ENCODE measurements at places on chromosomes 5 and 9. TPM values are rescaled to one million over a fixed set of nuclear protein-coding genes. Genes with fewer than 3 reads are reported as not detected.

- no peak for DNase-seq
Measured at GRCh38 chr9:77803423-77803822, 155.3 kb upstream of the GNA14 start.

DNA sequence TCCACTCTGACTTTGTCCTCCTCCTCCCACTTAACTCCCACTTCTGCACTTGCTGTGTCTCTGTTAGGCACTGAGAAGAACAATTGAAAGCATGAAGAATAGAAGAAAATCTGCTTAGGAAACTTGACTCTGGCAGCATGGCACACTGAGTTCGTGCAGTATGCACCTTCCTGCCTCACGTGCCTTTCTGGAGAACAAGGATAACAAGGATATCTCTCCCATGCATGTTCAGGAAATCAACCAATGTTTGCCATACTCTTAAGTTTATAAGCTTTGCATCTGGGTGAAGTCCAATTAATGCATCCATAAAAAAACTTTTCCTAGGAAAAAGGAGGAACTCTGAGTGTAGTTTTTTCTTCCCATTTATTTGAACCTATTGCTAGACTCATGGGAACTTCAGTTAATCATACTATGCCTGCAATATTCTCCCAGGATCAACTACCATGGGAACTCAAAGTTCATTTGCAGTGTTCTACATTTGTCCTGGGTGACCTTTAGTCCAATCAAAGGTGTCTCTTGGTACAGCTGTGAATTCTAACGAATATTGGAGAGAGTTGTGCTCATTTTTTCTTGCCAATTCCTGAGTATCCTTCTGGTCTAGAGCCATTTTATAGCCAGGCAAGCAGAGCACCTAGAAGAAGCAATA is 227.0 kb downstream of the ENC1 start:
- DNase-seq = no peak

- no peak for DNase-seq
Measured at GRCh38 chr5:145495741-145496140, 339.4 kb downstream of the PRELID2 start.

DNA sequence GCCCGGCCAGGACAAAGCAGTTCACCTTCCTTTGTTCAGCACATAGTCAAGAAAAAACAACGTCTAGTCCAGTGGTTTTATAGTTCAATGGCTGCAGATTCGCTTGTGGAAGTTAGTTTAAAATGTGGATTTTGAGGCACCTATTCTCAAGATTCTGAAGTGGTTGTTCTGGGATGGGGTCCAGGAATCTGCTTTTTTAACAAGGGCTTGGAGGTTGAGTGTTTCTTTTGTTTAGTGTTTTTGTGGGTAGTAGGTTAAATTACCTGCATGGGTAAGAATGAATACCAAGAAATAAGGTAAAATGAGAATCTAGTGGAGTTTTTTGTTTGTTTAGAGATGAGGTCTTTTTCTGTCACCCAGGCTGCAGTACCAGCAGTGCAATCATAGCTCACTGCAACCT is 28.4 kb upstream of the NADK2 start:
- no peak for DNase-seq

DNA sequence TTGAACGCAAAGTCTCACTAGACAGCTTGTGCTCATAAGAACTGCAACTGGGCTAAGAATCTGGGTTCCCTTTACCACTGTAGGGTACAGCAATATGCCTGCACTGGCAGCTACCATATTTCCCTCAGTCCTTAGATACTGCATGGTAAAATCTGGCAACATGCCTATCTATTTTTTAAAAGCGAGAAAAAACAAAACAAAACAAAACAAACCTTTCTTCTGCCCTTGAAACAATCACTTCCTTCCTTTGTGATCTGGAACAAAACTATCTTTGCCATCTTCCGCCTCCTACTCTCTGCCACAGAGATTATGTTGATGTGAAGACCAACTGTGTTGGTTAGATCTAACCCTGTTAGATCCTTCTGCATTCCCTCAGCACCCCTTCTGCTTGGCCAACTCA is 242.9 kb downstream of the EBF1 start:
- no peak for DNase-seq

DNA sequence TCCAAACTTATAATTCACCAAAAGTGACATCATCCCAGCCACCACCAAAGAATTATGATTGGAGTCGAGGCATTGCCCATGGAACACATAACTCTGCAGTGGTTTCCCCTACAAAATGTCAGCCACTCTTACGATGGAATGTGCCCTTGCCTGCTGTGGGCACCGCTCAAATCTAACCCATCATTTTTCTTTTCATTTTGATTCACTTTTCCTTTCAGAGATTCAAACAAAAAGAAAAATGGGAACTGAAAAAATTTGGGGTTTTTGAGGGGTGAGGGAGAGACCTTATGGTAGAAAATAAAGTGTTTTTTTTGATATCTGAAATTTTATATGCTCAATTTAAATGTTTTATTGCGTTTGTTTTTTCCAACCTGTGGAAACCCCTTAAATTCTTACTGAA is 28.1 kb downstream of the SMARCA2 start:
- no peak for DNase-seq

DNA sequence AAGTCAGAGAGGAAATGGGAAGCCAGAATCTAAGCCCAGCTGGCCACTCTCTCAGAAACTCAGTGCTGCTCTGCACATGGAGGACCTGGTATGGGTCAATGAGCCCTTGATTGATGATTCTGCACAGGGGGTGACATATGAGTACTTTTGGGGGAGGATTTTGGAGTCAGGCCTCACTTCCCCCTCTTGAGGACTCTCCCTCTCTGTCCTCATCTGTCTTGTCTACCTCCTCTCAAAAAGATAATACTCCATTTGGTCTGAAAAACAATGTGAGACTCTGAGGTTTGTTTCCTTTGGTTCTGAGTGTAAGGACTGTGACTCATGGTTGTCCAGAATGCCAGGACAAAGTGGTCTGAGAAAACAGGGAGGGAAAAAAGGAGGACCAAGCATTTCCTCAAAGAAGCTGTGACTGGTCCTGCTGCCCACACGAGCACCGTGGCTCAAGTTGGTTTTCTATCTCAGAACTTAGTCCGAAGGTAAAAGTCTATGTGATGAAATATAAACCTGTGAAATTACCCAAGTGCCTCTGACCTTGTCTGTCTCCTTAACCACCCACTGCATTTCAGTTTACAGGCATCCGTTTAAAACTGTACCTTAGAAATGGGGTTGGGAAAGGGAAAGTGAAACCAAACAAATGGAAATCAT is 11.1 kb downstream of the TTC39B start:
- no peak for DNase-seq

DNA sequence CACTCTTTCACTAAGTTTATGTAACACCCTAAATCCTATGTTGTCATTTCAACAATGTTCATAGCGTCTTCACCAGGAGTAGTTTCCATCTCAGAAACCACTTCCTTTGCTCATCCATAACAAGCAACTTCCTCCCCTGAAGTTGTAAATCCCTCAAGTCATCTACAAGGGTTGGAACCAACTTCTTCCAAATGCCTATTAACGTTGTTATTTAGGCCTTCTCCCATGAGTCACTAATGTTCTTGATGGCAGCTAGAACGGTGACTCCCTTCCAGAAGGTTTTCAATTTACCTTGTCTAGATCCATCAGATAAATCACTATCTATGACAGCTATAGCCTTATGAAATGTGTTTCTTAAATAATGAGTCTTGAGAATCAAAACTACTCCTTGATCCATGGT is 73.3 kb upstream of the TARS1 start:
- no peak for DNase-seq

- no peak for DNase-seq
Measured at GRCh38 chr5:31106691-31107090, 86.8 kb upstream of the CDH6 start.

- no peak for DNase-seq
Measured at GRCh38 chr5:34618371-34619065, 37.6 kb upstream of the RAI14 start.

DNA sequence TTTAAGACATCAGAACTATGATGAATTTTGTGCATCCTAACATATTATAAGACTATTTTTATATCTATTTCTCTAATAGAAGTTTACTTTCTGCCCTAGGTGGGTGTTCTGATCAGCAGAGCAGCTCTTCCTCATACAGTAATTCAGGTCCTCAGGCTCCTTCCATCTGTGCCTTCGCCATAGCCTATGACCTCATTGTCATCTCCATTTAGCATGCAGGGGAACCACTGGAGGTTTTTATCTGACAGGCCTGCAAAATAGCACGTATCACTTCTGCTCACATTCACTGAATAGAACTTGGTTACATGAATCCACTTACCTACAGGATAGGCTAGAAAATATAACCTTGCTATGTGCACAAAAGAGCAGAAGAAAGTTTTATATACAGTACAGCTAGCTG is 159.4 kb upstream of the CCNH start:
- no peak for DNase-seq

DNA sequence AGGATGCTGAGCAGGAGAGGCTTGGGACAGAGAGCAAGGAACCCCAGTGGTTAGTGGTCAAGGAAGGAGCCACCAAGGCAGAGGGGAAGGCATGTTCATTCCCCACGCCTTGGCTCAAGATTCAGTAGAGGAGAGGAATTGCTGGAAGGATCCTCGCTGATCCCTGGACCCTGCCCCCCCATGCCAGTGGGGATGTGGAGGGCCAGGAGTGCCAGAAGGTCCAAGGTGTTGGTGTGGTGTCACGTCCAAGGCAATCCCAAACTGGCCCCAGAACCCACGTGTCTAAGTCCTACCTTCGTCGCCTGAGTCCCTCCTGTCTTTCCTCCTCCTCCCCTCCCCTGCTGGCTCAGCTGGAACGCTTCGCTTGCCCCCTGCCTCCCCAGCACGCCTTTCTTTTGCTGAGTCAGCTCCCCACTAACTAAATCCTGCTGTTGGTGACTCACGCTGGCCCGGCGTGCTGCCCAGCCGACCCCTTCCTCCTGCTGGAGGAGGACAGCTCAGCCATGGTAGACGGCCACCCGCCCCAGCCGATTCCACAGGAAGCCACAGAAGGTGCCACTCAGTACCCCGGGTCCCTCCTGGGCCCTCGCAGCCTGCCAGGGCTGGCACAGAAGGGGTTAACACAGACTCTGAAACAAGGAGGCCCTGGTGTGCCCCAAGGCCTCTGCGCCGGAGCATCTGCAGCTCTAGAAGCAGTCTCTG is 37.6 kb upstream of the ORM1 start:
- peak; percentile 27 for DNase-seq

DNA sequence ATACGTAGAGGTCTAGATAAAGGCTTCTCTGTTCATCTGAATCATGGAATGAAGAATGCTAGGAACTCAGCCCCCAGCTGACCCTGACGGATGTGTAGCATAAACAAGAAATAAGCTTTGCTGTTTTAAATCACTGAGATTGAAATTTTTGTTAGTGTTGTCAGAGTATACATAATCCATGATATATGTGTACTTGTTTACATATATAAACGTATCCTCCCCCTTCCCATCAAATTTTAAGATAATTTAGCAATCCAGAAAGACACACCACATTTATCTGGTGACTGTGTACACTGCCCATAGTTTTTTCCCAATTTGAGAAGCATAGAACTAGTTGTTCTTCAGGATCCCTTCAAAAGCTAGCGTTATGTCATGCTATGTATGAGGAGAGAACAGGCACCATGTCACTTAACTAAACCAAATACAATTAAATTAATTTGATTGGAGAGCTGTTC is 80.8 kb upstream of the OSMR start:
- DNase-seq = no peak

- peak; percentile 92 for DNase-seq
Measured at GRCh38 chr5:138953387-138954256, 78.5 kb upstream of the LRRTM2 start.

DNA sequence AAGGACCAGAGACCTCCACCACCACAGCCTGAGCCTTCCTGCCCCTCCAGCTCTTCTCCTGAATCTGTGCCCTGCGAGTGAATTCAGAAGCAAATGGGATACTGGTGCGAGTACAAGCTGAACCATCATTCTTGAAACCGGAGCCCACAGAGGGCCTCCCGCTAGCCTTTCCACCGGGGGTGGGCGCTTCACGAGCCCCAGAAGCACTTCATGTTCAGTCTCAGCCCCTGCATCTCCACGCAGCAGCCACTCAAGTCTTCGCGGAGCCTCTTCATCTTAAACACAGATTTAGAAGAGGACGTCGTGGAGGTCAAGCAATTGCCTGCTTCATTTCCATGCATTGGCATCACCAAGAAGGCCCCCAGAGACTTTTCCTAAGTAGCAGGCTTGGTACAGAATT is 26.0 kb upstream of the OLFM1 start:
- no peak for DNase-seq

- no peak for DNase-seq
Measured at GRCh38 chr5:12566441-12566840, 662.2 kb upstream of the CTNND2 start.

- no peak for DNase-seq
Measured at GRCh38 chr5:19534751-19535150, 453.2 kb downstream of the CDH18 start.

DNA sequence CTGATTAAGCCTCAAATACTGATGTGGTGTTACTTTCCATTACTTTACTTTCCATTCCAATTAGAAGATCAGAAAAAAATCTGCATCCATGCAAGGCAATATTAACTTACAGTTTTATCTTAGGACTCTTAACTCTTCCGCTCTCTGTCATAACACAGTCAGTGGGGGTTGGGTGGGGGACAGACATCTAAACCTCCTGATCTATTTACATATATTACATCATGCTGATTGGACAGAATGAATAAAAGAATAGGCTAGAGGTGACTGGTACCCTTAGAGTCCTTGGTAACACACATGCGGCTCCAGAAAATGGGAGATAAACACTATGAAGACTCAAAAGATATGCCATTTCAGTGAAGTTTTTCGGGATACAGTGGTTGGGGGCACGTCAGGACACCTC is 27.6 kb downstream of the RAPGEF6 start:
- DNase-seq = no peak

DNA sequence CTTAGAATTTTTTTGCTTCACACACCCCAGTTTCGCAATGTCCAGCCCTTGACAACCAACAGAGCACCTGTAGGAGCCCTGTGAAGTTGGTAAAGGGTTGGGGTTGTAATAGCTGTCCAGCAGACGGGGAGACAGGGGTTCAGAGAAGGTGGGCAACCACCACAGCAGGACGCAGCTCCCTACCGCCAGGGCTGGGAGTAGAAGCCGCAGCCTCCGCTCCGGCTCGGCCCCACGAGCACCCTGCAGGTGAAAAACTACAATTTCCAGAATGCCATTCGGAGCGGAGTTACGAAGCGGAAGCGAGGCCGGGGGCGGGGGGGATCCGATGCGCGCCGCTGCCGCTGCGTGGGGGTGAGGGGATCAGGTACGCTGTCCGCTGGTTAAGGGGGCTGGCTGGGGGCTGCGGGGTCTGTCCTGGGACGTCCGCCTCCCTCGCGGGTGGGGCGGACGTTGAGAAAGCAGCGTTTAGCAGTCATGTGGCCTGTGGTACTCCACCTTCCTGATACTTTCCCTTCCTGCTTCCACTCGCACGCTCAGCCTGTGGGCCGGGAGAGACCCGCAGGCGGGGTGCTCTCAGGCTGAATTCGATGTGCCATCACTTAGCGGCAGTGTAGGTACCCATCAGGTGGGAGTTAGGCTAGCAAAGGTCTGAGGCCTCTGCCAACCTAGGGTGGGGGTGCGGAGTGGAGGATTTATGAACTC is at the start of gene TRMT10B:
TSS of gene TRMT10B (plus strand) at position 317 of the 702 bp plus-strand sequence. CDS start 8,127 bp downstream, outside the sequence.
- peak; percentile 77 for DNase-seq

The KCNV2 gene
- not detected for total RNA-seq

The IFNK gene
- total RNA-seq = not detected

The SIT1 gene
- total RNA-seq = 1.6 TPM

The FOXD4L6 gene
- total RNA-seq = not detected

The PCDHB12 gene
- total RNA-seq = 2.6 TPM

The CDKN2A gene
- not detected for total RNA-seq

The GPR150 gene
- not detected for total RNA-seq

The FSTL4 gene
- total RNA-seq = 0.21 TPM

The TRIM23 gene
- 17.8 TPM for total RNA-seq
